ENCODE measurements at places on chromosomes 5 and 9.

DNA sequence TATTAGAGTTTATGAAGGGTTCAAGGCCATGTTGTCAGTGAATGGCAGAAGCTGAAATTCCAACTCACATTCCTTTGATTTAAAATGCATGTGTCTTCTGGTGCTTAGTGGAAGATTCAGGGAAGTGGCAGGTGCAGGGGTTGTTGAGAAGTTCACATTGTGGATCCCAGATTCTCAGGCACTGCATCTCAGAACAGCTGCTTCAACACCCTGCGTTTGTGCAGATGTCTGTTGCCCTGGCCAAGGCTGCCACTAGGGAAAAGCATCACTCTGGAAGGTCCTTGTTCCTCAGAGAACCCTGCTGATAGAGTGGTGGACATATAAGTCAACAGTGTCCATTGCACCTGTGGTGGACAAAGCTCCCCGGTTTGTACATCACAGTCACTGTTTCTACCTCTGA is 162.7 kb downstream of the PAPPA start:
- DNase-seq: no peak

DNA sequence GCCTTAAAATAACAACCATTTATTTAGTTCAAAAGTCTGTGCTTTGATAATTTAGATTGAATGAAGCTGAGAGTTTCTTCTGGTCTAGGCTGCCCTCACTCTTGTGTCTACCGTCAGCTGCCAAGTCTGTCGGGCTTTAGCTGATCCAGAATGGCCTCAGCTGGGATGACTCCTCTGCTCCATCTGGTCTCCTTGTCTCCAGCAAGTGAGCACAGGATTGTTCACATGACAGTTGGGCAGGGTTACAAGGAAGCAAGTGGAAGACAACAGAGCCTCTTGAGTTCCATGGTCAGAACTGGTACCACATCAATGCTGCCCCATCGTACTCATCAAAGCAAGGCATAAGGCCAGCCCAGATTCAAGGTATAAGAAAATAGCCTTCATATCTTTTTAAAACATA is 9.0 kb downstream of the HTR1A start:
- no peak for DNase-seq

GRCh38 chr9:76944011-76944410 is 38.1 kb upstream of the PRUNE2 start:
- no peak for DNase-seq

DNA sequence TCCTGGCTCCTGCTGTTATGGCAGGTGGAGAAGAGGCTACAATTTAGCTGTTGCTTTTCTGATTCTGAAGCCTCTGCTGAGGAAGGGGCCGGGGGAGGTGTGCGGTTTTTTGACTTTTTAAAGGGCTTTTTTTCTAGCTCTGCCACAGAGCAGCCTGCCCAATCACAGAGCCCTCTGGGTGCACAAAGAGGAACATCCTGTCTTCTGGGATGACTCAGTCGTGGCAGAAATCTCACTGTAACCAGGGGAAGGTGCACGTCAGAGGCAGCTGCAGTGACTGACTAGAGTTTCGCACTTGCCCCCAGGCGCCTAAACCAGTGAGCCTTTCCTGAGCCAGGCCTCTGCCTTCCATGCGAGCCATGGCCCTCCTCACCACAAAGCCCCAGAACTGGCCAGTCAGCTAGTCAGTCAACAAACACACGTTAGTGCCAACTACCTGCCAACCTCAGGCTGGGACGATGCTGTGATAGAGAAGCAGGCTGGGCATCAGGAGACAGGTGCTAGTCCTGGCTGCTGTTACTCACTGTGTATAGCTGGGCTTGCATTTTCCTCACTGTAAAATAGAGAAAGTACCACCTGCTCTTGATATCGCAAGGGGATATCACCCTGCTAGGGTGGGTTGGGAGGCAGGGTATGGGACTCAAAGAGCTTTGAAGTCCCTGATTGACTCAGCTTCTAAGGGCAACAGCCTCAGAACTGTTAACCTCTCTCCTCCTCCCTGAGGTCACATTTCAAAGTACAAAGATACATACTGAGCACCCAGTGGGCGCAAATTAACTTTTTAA is 2.2 kb downstream of the AKNA start:
- peak; percentile 99 for DNase-seq

DNA sequence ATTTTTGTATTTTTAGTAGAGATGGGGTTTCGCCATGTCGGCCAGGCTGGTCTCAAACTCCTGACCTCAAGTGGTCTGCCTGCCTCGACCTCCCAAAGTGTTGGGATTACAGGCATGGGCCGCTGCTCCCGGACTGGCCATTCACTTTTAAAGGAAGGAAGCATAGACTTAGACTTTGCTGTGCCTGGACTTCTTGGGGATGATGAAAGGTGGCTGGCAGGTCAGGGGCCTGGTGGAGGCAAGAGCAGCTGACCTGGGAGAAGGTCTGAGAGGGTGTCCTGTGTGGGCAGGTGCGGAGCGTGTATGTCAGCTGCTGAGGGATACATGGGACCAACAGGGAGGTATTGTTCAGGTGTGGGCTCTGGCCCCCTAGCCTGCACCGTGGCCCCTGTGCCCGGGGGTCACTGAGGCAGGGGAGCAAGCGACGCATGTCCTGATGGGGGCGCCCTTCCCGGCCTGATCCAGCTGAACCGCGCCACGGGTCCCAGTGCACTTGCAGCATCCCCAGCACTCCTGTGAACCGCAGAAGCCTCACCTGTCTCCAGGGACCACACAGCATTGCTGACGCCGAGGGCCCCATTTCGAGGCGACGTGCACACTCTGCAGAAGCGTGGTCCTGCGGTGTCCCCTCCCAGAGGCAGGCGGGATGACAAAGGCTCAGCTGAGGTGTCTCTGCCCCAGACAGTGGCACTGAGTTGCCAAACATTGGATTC is 23.1 kb downstream of the NDUFS6 start:
- DNase-seq: no peak

DNA sequence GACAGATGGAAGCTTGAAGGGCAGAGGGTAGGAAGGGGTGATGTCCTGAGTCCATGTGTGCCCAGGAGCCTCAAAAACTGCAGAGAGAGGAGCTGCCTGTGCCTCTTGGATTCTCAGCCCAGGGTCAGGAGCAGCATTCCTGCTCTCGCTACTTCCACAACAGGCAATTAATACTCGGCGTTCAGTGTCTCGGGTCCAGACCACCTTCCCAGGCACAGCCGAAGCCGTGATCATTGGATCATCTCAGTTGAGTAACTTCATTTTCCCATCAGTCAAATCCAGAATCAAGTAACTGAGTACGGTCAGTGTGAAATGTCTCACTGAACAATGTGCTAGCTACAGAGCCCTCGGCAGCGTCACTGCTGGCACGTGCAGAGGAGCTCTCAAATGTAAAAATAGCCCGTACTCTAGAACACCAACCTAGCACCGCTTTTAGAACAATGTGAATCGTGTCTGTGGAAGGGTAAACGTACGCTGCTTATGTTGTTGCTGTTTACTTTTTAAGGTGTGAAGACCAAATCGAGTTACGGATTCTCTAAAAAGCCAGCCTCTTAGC is 63.5 kb upstream of the IRX4 start:
- no peak for DNase-seq

DNA sequence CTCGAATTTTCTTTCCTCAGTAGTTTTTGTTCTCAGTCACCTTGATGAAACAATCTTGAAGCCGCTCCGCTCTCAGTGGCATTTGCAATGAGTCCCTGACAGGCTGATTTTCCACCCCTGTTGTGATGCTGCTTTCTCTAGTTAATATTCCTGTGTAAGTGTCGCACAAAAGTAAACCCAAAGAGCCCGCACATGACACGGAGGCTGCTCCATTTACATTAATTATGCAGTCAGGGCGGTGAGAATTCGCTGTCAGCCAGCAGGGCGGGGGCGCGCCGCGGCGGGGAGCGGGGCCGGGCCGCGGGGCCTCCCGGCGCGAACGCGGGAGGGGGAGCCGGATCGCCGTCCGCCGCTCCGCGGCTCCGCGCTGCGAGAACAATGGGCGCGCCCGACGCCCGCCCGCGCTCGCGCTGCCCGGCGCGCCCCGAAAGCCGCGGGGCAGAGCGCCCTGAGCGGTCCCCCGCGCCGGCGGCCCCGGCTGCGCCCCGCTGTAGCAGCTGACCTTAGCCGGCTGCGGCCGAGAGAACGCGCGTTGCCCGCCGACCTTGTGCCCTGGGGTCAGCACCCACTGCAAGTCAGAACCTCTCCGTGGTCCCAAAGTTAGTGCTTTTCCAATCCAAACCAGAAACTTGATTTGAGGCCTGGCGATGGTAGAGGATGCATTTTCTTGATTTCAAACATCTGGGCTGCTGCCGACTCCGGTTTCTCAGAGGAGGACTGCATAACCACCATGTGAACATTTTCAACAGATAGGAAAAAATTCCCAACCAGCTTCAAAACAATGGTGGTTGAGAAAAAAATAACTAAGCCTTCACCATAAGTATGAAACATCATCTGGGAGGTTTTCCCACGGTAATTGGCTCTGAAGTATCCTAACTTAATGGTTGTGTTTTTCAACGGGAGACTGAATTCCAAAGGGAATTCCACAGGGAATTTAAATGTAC is 142.6 kb downstream of the PBX3 start:
- no peak for DNase-seq

GRCh38 chr9:5442400-5443011 is 4.8 kb upstream of the PLGRKT start:
- DNase-seq: peak; percentile 29

- DNase-seq: no peak
These were observed 5.4 kb upstream of the CCIN start for GRCh38 chr9:36163786-36164170.

DNA sequence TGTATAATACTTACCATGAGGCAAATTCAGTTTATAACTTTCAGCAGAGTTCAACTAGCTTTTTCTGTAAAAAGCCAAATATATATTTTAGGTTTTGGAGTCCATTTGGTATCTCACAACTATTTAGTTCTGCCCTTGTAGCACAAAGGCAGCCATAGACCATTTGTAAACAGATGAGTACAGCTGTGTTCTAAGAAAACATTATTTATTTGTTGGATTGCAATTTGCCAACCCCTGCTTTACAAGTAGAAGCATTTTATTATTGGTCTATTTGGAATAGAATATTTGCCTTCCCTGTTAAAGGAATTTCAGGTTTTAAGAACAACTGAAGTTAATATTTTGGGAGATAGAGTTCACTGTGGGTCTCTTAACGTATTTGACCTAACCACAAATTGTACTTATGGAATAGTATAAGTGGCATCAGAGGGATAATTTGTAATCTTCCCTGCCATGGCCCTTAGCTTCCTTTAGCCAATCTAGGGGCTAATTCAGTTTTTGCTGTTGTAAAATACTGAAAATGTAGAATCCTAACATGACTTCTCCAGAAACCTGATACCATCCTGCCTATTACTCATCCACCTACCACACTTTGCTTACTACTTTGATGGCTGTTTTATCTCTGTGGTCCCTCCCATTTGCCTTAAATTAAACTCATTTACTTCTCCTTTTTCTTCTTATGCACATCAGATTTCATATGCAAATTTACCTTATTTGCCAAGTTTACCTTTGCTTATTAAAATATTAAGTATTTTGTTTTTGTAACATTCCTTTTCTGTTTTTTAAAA is 109.2 kb downstream of the DMXL1 start:
- DNase-seq: no peak

- DNase-seq: no peak
These were observed 242.5 kb downstream of the MLLT3 start for GRCh38 chr9:20379804-20380225.

DNA sequence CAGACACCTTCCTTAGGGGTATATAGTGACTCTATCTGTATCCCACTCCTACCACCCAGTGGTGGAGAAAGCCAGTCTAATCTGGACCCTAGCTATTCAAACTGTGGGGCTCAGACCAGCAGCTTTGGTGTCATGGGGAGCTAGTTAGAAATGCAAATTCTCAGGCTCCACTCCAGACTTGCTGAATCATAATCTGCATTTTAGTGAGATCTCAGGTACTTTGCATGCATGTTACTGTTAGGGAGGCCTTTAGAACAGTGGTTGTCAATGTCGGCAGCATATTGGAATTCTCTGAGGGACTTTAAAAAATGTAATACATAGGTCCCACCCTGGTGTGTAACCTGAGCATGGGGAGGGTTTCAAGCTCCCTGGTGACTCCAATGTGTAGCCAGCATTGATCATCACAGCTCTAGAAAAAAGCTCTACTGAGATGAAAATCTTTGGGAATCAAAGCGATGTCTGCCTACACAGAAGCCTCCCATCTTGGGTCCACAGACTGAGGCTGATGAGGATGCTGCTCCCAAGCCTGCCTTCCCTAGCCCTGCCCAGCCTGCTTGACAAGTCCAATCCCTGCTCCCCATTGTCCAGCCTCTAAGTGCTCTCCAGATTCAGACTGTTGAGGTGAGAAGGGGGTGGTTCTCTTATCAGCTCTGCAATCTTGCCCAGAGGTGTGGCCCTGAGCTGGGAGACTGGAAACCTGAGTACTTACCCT is 11.9 kb upstream of the GM2A start:
- DNase-seq: peak; percentile 29

DNA sequence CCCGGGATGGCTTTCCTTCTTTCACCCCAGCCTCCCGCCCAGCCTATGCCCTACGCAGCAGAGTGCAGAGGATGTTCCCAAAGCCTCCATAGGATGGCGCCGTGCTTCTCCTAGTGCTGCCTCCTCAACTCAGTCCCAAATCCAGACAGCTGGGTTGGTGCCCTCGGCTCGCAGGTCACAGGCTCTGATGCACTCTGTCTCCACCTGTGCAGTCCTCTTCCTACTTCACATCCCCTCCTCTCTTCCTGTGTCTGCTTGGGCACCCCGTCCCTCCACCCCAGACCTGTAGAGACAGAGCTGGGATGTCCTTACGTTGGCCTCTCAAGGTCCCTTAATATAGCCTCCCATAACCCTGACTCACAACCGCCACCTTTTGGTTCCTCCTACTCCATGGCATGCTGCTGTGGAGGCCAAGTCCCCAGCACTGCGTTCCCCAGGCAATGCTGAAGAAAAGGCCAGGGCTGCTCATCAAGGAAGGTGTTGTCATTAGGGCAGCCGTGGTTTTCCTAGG is 314.4 kb downstream of the GADD45G start:
- DNase-seq: peak; percentile 57

GRCh38 chr5:177440211-177440989 is 6.2 kb upstream of the PRR7 start:
- DNase-seq: no peak

DNA sequence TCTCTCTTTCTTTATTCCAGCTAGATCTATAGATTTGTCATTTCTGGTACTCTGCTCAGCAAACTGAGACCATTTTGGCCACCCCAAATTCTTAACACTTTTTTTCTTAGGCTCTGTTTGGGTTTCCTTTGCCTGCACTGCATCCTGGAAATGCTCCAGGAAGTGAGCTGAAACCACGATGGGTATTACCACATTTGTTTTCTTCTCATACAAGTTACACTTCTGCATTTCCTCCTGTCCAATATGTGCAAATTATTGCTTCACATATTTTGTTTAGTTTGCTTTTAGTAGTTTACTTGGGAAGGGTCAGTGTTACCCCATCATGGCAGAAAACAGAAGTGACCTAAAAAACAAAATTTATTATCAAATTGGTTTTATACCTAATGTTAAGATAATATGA is 498.6 kb upstream of the GRIN3A start:
- DNase-seq: no peak

DNA sequence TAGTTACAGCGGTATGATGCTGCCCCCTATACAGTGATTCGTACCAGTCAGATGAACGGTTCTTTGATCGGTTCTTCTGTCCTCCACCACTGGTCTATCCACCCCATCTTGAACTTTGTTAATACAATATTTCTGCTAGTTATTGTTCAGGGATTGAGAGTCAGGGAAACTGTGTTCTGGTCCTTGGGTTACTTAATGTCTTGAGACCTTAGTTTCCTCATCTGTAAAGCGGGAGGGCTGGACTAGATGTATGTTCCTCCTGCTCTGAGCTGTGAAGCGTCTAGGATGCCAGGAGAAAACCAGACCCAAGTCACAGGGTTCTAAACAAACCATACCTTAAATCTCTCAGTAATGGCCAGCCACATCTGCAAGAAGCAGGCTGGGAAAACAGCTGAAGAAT is 1.4 kb upstream of the PIP5K1B start:
- no peak for DNase-seq

GRCh38 chr5:55187370-55187769 is 14.4 kb upstream of the CDC20B start:
- peak; percentile 46 for DNase-seq

Data from trophoblast cell (in vitro differentiated cells and primary cell).